Adipose tissue (tissue), 3 donors: ENCODE measurements at places on chromosomes 4 and X. TPM values are rescaled to one million over a fixed set of nuclear protein-coding genes. Genes with fewer than 3 reads are reported as not detected.

Gene MID2
- polyA plus RNA-seq, result 6.5 TPM

Gene SULT1E1
- polyA plus RNA-seq, result not detected

Gene NEXMIF
- 0.41 TPM for polyA plus RNA-seq

Gene NXF2
- not detected for polyA plus RNA-seq

Gene PAPSS1
- 39.0 TPM for polyA plus RNA-seq

Gene PPBP
- 4.4 TPM for polyA plus RNA-seq

Gene MTMR8
- polyA plus RNA-seq, result 0.40 TPM

Gene JADE3
- 4.9 TPM for polyA plus RNA-seq

Gene ATP2B3
- 0.02 TPM for polyA plus RNA-seq

Gene INTS6L
- polyA plus RNA-seq, result 2.3 TPM

Gene SPANXA2
- polyA plus RNA-seq, result not detected

Gene KLHL4
- polyA plus RNA-seq, result 1.9 TPM

Gene MAOA
- 72.1 TPM for polyA plus RNA-seq
